Cortex of kidney (tissue), 1 donor: ENCODE measurements at places on chromosomes 3 and 15.

GRCh38 chr3:45010811-45011333 is 15.2 kb upstream of the CLEC3B start:
- DNase-seq: no peak

DNA sequence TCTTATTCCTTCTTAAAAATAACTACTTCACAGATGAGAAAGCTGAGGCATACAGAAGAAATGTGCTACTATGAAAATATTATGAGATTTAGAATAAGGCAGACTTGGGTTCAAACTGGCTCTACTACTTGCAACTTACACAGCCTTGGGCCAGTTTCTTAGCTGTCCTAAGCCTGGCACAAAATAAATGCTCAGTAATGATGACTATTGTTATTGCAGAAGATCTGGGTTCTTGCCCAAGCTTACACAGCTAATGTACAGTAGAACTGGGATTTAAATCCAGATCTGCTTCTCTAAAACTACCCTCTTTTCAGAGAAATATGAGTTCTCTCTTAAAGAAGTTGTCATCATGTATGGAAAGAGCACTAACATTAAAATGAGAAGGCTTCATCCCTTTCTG is 228.2 kb upstream of the TPRG1 start:
- no peak for DNase-seq

DNA sequence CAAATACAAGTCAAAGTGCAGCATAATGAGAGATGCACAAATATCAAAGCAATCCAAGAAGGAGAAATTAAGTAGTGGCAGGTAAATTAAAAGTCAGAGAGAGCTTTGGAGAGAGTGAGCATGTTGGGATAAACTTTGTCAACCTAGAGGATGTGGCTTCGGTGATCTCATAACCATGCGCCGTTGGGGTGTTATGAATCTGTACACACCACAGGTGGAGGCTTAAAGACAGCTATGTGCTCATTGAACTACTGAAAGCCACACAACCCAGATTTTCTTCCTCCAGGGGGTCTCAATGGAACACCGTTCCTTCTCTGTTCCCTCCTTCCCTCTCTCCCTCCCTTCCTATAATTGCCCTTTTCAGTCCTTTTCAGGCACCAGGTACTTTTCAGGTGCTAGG is 52.0 kb downstream of the SUCNR1 start:
- no peak for DNase-seq

GRCh38 chr3:42014921-42015533 is 53.1 kb upstream of the ULK4 start:
- DNase-seq: no peak

GRCh38 chr3:126679831-126680666 is 24.0 kb upstream of the CHCHD6 start:
- DNase-seq: no peak

GRCh38 chr15:27235681-27236080 is 264.7 kb downstream of the GABRG3 start:
- no peak for DNase-seq
